ENCODE measurements at places on chromosomes 2 and 18.

DNA sequence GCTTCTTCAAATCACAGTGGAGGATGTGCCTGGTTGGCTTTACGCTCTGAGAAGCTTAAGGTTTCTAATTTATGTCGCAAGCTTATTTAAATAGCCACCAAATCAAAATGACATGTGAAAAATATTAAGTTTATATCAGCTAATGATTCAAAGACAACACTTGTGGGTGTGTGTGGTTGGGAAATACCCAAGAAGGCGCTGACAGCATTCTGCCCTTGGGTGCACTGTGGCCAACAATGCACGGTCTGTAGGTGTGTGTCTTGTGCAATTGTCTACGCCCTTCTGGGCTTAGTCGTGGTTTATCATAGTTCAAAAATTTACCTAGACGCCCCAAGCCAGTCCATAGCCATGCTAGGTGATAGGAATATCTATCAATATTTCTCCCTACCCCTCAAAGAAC, 60.9 kb downstream of the KCTD1 start:
- no peaks in the 10 kb centered on the region for H3K4me1 ChIP-seq
- no peaks in the 10 kb centered on the region for H3K36me3 ChIP-seq
- no peak overlapping the region for H3K27ac ChIP-seq
- DNase-seq: no peak
- H3K4me3 ChIP-seq: no peak overlapping the region

DNA sequence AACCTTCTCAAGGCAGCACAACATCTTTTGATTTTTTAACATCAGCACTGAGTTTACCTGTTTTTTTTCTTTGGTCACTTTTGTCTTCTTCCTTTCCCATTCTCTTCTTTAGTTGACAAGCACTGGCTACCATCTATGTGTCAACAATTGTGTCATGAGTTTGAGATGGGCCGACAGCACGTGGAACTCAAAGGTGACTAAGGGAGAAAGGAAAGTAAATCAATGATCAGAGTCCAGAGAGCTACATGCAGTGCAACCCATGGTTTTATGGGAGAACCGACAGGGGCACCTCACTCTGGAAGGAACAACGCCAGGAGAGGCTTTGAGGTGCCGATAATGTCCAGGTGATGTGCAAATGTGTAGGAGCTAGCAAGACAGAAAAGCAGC, 755.5 kb downstream of the RNF144A start:
- no peaks in the 10 kb centered on the region for H3K36me3 ChIP-seq
- H3K4me3 ChIP-seq: no peak overlapping the region
- no peak for DNase-seq
- H3K27me3 ChIP-seq: peaks cover 3% of the 10 kb centered on the region

DNA sequence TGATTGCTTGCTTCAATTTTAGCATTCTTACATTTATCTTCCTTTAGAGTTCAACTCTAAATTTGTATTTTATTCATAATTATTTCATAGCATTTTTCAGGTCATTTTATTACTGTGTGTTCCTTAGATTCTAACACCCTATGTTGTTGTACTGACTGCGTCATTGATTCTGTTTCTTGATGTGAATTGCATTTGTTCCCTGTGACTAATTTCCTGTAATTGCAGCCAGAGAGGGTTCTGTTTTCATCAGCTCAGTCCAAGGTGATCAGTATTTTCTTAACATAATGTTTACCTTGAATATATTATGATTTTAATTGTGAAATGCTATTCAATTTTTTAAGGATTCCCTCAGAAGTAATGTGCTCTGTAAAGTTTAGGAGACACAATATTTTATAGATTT, 970.2 kb upstream of the PIK3C3 start:
- no peaks in the 10 kb centered on the region for H3K36me3 ChIP-seq
- H3K4me1 ChIP-seq: no peaks in the 10 kb centered on the region
- no peak for DNase-seq
- no peak overlapping the region for H3K27ac ChIP-seq

GRCh38 chr18:75344161-75344560, 83.3 kb downstream of the SMIM21 start:
- H3K4me3 ChIP-seq: no peak overlapping the region
- H3K36me3 ChIP-seq: no peaks in the 10 kb centered on the region
- H3K27ac ChIP-seq: no peak overlapping the region
- DNase-seq: no peak

Measured in activated B cell treated with CpG ODN at 0.5 μM for 24 hours (primary cell).